ENCODE measurements at places on chromosomes 1 and 21.
A peak's percentile ranks its signal among the peaks of the same experiment; 100 is the strongest.

GRCh38 chr1:21329209-21329844 lies 39.1 kb upstream of the ECE1 start:
- no peak for DNase-seq

- no peak for DNase-seq
These were observed 74.9 kb downstream of the RRAGC start for GRCh38 chr1:38784452-38785284.

- DNase-seq: no peak
These were observed 22.3 kb downstream of the SLC9A1 start for GRCh38 chr1:27132624-27133023.

DNA sequence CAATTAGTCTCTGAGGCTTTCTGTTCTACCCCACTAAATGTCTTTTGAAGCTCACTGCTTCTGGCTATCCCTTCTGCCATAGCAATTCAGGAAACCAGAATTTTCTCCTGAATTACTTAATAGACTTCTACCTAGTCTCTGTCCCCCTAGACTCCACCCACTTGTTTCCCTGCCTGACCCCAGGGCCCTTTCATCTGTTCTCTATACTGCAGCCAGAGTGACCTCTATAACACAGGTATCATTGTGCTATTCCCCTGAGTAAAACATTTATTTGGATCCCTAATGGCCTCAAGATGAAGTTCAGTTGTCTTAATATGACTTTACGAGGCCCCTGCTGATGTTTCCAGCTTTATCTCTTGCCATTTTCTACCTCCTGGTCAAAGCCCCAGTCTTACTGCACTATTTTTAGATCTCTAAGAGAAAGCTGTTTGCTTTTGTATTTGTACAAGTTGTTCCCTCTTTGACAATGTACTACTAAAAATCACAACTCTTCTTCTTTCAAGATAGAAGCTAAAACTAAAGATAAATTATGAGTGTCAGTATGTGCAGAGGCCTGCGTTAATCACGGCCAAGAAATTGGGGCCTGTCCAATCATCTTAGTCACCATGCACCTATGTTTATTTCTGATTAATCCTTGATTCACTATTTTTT lies 54.5 kb downstream of the ATP1B1 start:
- no peak for DNase-seq

DNA sequence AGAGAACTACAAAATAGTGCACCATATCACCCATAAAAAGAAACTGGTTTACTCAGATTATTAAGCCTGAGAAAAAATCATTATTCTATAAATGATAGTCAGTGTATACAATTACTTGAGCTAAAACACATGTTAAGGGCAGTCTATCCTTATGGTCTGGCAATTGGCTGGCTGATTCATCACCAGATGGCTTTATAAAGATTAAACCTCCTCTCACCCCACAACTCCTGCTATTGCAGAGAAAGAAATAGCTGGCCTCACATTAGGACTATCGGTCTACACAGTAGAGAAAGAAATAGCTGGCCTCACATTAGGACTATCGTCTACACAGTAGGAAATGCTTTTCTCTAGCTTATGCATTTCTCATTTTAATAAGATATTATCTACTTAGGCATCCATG lies 21.2 kb downstream of the CEP170 start:
- DNase-seq: no peak

DNA sequence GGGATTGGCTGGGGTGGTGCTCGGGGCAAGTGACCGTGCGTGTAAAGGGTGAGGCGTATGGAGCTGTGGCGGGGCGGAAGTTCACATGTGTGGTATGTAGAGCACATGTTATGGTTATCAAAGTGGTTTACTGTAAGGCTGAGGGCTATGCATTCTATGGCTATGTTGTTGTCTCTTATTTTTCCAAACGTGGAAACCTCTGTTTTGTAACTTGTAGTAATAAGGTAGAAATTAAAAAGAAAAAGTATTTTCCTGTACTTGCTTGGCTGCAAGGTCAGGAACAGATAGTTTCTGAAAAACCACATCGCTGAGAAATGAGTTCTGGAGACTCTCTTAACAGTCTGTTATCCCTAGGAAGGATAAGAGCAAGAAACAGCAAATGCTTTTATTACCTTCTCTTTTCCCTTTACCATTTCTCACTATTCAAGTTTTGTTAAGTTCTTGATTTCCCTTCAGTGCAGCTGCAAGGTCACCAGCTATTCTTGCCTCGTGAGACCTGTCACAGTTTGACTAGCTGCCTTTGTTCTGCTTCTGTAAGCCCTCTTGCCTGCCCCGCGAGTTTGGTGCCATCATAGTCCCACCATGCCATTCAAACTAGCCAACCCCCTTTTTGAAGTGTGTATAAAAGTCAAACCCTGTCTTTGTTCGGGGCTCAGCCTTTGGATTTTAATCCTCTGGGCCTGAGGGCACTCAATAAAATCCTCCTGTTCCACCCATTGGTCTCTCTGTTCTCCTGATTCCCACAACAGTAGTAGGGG lies 9.5 kb downstream of the RNU1-2 start:
- peak; percentile 62 for DNase-seq

DNA sequence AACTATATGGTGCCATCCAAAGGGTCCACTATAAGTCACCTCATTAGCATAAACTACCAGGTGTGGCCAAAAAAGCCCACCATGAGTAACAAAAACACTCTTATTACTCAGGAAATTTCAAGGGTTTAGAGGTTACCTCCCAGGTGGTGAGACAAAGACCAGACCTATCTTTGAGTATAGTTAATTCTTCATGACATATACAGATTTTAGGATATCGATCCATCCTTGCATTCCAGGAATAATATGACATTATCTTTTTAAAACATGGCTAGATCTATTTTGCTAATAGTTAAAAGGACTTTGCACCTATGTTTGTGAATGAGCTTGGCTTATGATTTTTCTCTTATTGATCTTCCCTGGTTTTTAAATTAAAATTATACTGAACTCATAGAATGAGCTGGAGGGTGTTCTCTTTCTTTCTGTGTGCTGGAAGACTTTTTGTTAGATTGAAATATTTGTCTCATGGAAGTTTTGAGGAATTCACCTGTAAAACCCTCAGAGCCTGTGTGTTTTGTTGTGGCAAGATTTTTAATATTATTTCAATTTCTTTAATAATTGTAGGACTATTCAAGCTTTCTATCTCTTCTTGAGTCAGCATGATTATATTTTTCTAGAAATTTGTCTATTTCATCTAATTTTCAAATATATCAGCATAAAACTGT lies 138.7 kb upstream of the SLC45A1 start:
- DNase-seq: no peak

DNA sequence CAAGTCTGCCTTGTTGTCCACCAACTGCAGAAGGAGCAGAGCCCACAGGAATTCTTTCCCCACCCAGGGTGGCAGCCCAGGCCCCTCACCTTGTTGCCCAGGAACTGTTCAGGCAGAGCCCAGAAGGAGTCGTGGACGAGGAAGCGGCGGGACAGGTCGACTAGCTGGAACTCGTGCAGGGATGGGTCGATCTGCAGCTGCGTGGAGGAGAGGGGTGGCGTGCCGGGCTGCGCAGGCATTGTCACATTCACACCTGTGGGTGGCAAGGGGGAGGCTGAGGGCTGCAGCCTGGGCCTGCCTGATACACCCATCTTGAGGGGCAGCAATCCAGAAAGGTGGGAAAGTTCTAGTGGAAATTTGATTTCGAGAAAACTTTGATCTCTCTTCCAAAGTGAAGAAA lies 55.9 kb downstream of the HSPG2 start:
- no peak for DNase-seq

All from ovary (tissue), 10 donors.